ENCODE measurements at places on chromosomes 2 and 18.

DNA sequence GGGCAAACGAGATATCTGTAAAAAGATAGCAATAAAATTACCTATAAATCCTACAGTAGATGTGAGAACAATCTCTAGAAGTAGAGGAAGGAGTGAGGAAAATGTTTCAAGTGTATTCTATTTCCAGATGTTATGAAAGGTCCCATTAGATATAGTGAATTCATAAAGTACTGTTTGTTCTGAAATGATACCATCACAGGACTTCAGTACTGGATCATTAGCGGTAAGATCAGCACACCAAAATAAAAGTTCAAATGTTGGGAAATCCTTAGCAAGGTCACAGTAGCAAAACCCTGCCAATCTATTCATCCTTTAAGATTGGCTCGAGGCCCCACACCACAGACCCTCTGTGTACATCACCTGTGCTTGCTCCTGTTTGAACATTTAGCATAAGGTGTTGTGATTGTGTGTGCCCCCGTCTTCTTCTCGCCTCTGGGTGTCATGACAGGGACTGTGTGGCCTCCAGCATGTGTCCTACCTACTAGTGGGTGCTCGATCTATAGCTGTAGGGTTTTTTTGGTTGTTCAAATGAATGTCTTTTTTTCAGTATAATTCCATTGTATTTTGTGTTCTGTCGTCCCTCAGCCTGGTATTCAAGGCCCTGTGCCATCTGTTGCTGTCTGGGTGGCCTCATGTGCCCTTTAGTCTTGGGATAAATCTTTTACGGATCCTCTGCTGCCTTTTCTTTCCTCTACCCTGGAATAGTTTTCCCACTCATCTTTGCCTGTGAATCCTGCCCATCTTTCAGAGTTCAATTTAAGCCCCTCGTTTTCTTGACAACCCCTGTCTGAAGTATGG, 9.1 kb downstream of the MFSD6 start:
- DNase-seq, result no peak

DNA sequence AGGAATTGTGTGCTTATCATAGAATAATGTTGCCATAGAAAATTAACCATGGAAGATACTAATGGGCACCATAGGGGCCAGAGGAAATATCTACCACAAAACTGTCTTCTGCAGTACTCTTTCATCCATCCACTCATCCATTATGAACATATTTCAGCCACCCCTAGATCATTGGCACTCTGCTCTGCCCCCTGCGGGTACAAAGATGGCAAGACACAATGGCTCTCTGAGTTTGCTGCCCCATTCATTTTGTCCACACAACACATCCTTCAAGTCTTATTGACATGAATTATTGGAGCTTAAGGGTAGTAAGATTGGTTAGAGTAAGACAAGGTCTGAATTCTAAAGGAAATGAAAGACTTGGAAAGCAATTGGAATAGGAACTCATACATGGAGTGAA, 1224.7 kb upstream of the CELF4 start:
- DNase-seq, result peak; percentile 42

DNA sequence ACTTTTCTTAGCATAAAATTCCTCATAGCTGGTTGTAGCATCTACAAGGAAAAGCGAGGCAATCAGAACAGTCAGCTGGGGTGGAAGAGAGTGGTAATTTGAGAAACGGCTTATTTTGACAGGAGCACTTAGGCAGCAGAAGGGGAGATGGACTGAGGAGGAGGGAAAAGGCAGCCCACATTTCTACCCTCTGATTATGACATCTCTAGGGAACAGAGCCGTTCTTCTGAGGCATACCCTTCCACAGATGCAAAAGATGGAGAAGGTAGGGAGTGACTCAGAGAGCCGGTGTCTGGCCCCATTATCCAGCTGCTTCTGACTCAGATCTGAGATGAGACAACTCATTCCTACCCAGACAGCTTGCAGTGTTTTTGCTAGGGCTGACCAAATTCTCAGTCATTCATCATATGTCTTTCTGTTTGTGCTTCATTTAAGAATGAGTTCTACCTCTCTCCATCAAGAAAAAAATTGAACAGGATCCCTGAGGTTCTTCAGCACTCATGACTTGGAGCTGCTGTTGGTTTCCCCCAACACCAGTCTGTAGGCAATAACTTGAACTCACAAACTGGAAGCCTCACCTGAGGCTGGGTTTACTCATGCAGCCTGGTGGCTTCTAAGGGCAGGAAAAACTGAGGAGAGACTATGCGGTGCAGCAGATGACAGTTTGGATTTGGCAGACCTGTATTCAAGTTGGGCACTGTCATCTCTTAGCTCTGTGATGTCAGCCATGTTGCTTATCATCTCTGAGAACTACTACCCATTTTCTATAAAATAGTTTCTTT, 15.9 kb upstream of the SEC11C start:
- DNase-seq, result no peak

- no peak for DNase-seq
These were observed 60.7 kb upstream of the DSC1 start for GRCh38 chr18:31223371-31223770.

DNA sequence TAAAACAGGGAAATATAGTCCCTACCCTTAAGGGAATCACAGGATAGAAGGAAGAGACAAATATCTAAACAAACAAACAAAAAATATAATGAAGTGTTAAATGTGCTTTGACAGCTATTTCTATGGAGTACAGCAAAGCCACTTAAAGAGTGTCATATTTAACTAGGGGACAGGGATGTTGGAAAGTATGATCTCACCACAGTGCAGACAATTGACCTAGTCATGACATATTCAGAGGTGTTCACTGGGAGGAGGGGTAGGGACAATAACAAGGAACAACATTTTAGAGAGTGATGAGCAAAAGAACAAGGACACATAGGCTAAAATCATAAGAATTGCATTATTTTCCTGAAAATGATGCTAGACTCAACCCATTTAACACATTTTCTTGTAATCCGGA, 107.5 kb downstream of the TMEM163 start:
- no peak for DNase-seq

GRCh38 chr2:148447877-148448276, 196.7 kb upstream of the EPC2 start:
- DNase-seq, result no peak

DNA sequence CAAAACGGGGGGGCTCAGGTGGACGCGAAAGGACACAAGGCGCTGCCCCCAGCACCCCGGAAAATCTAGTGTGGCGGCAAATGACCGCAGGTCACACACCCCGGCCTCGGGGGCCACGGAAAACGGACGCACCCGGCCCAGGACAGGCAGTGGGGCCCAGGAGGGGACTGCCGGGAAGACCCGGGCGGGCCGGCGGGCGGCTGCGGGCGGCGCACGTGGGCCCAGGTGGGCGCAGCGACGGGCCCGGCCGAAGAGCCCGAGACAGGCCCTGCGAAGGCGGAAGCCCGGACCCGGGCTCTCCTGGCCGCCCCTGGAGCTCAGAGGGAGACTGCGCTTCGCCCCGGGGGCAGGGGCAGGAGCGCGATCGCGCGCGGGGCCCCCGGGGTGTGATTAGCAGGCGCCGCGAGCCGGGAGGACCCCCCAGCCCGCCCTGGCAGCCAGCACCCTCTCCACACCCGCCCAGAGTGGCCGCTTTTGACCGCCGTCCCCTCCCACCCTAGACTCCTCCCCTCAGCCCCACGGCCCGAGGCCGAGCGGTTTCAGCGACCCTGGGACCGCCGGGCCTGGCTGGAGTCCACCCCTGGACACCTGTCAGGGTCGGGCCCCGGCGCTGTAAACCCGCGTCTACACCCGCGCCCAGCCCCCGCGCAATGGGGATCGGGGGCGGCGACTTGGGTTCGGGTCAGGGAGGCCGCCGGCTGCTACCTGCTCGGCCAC, 773 bp downstream of the MBP start:
- no peak for DNase-seq

- no peak for DNase-seq
These were observed 97.2 kb downstream of the TMEM18 start for GRCh38 chr2:579961-580360.

- DNase-seq, result no peak
These were observed 134.7 kb downstream of the EML6 start for GRCh38 chr2:54858021-54858681.

GRCh38 chr2:17301437-17301836, 216.8 kb downstream of the RAD51AP2 start:
- peak; percentile 16 for DNase-seq

DNA sequence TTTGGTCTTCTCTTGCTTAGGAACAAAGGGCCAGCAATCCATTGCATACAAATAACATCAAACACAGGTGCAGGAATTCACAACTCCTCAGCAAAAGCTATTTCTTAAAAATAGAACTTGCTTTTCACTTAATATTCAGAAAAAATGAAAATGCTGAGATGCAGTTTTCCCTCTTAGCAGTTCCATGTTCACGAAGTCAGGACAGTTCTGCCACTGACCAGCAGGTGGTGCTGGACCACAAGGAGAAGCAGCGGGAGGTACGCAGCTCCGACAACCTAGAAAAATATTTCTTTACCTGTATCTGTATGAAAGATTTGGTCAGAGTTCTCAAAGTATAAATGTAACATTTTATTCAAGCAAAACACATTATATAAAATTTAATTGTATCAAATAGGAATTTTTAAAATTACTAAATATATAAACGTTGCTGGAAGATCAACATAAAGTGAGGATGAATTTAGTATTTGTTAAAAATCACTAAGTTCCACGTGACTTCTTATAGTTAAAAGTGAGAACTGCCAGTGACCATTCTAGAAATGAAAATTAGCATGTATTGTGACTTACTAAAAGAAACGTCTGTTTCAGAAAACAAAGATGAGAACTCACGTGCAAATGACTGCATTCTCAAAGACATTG, 48.8 kb downstream of the ADNP2 start:
- DNase-seq, result peak; percentile 67

- DNase-seq, result no peak
These were observed 78.9 kb upstream of the SCN7A start for GRCh38 chr2:166572937-166573336.

- DNase-seq, result peak; percentile 17
These were observed 12.5 kb upstream of the ATIC start for GRCh38 chr2:215299337-215299859.

DNA sequence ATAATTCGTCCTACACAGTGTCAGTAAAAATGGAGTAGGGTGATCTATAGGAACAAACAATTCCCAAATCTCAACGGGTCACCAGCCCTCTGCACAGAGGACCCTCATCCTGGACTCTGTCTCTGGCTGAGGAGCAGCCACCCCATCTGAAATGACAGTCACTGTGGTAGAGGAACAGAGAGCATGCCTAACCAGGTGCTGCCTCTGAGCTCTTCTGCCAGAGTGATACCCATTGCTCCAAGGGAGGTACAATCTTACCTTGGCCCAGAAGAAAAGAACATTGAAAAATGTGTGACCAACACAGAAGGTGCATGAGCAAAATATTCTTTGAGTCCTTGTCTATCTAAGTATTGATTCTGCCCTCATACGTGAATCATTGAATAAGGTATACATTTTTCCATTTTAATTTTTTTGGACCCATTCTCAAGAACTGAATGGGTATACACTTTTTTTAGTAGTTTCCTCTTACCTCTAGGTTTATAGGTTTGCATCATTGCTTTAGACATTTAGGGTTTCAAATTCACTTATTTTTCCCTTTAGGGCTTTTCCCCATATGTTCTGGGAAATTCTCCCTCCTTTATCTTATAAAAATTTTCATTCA, 8.7 kb downstream of the SP140 start:
- DNase-seq, result no peak

GRCh38 chr18:4454537-4455112, 482 bp downstream of the DLGAP1 start:
- DNase-seq, result no peak

DNA sequence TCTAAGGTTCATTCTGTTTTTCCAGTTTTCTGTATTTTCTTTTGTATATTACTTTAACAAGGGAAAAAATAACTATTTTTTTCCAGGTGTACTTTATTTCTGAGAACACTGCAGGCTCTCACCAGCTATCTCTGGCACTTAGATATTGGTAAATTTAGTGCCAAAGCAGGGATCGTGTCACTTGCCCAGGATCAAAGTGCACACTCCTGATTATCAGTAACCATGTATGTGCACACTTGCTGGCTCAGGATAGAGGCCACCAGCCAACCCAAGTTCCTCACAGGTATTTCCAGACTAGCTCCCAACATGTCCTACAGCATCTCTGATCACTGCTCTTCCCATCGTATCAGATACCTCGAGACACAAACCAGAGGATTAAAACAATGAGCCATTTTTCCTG, 5.8 kb upstream of the FZD5 start:
- no peak for DNase-seq

GRCh38 chr2:230925443-230925878, 419 bp upstream of the GPR55 start:
- no peak for DNase-seq

- no peak for DNase-seq
These were observed 327.6 kb downstream of the DPP10 start for GRCh38 chr2:114769991-114770390.

DNA sequence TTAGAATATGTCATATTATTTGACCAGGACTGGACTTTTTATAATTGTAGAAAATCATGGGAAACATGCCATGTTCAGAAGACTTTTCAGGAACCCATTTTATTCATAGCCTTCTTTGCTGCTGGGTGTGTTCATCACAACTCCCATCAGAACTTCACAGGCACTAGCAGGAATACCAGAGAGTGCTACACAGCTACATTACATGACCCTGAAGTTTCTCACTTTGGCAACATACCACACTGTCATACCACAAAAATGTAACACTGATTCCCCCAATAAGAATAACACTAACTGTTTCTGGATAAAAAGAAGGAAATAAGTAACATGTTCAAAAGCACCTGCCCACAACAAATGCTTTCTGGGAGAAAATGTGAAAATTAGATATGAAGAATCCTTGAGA, 405.4 kb downstream of the CDH2 start:
- DNase-seq, result no peak

DNA sequence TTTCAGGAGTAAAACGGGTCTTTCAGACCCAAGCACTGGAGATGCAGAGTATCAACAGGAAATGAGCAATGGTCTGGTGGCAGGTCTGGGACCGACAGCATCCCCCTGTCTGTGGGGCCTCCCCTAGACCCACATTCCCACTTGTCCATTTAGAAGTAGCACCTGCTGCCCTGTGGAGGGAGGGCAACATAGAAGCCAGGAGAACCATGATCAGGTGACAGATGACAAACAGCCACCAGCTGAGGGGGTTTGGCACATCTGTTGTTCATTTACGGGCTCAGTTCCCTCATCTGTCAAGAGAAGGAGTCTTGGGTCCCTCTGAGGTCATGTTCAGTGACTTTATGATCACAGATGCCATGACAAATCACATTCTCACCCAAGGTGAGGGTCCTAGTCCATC, 77.9 kb upstream of the SLC66A3 start:
- DNase-seq, result no peak

- no peak for DNase-seq
These were observed 45.0 kb upstream of the EML4 start for GRCh38 chr2:42124011-42124785.

DNA sequence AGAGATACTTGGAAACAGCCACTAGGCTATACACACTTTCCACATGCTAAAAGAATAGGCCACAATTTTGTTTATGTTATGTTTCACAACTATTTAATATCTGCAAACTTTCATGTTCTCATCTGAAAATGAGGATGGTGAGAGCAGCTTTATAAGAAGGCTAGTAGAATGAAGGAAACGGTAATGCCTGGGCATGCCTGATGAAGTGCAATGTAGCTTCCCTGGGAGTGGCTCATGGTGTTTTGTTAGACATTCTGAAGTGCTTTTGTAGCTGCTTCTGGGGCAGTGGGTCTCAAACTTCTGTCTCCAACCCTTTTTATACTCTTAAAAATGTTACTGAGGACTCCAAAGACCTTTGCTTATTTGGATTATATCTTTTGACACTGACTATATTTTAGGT, 193.3 kb upstream of the VWC2L start:
- no peak for DNase-seq

GRCh38 chr2:159922563-159922962, 124.6 kb upstream of the CD302 start:
- DNase-seq, result no peak

GRCh38 chr2:175048275-175048674, 43.1 kb upstream of the CHN1 start:
- DNase-seq, result no peak

Data from mesendoderm (in vitro differentiated cells).